ENCODE measurements at places on chromosomes 11 and 22.

- DNase-seq: no peak
These were observed 28.1 kb upstream of the SCARF2 start for GRCh38 chr22:20465759-20466077.

DNA sequence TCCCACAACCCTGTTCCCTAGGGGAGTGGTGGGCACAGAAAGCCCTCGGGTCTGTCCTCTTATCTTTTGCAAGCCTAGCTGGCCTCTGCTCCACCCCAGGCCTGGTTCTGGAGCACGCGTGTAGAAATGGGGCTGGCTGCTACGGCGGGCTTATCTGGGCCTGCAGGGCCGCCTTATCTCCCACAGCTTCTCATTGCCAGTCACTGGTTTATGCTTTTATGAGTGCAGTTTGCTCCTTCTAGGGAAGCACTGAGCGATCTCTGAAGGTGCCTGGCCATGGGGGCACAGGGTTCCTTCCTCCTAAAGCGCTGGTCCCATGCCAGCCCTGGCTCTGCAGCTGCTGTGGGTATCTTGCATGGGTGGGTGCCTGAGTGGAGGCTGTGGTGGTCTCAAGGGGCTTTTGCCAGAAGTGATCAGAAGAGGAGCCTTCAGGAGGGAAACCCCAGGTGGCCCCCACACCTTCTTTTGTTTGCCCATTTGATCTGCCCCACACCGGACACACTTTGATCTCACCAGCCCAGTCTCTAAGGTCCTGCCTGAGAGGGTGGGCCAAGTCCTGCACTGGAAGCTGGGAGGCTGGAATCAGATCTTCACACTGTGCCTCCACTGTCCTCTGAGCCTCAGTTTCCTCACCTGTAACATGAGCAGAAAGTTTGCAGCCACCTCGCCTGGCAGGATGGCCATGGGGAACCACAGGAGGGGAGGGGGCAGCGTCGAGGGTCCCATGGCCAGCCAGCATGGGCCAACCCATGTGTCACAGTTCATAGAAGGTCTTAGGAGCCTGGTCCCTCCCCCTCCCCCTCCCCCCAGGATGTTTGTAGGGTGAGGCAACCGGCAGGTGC lies 86.6 kb upstream of the FGF3 start:
- DNase-seq: no peak

DNA sequence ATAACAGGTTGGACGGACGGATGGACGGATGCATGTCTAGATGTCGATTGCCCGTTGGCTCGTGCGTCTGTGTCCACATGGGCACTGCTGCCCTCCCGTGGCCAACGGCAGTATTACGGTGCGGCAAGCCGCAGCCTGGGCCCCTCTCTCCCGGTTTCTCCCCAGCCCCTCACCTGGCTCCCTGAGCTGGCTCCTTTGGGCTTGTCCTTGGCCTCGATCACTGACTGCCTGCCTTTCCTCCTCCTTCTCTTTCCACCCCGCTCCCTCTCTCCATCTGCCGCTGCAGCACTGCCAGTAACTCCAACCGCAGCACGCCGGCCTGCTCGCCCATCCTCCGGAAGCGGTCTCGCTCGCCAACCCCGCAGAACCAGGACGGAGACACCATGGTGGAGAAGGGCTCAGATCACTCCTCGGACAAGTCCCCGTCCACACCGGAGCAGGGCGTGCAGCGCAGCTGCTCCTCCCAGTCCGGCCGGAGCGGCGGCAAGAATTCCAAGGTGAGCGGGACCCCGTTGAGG lies 77.3 kb downstream of the SCN3B start:
- DNase-seq: peak; percentile 54

GRCh38 chr11:15933886-15934625 lies 422.3 kb downstream of the SOX6 start:
- DNase-seq: no peak

DNA sequence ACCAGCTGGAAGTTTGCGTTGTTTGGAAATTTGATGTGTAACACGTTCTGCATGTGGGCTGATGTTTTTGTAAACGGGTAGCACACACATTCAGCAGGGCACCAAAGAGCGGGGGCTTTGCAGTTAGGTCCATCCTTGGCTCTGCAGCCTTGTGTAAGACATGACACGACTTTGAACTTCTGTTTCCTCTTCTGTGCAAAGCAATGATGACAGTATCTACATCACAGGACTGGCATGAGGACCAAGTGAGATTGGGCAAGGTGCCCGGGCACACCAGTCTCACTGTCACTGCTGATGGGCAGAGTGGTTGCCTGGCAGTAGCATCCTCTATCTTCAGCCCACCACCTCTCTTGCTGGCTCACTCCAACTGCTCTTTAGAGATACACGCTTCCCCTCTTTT lies 3.3 kb downstream of the TCN2 start:
- DNase-seq: no peak

DNA sequence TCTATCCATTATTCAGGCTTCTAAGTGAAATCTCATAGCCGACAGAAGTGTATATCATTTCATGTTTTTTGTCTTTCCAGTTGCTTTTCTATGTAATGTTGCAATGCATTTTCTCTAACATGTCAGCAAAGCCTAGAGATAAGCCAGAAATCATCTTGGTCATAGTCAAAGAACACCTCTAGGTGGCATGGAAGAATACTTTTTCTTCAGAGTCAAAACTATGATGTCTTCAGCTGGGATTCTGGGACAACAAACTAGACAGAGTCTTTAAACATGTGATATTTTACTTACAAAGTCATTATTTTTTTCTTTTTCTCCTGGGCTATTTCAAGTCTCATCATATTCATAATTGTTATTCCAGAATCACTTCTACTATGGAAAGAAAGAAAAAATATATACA lies 4.4 kb downstream of the GAS2 start:
- no peak for DNase-seq

DNA sequence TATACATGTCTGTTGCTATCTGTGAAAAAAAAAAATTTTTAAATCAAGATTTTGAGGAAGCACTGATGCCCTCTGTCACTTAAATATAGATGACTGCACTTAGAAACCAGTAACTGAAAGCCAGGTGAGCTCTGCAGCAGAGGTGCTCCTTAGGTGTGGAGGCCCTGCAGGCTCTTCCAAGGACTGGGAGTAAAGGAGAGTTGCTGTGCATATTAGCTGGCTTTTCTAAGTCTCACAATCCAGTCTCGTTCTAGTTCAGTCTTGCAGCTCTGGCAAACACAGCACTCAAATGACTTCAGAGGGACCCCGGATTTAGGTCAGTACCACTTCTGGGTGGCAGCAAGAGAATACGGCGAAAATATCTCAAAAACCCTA lies 61.0 kb downstream of the LARGE2 start:
- DNase-seq: no peak

- DNase-seq: no peak
These were observed 65.6 kb downstream of the ISX start for GRCh38 chr22:35131525-35132000.

DNA sequence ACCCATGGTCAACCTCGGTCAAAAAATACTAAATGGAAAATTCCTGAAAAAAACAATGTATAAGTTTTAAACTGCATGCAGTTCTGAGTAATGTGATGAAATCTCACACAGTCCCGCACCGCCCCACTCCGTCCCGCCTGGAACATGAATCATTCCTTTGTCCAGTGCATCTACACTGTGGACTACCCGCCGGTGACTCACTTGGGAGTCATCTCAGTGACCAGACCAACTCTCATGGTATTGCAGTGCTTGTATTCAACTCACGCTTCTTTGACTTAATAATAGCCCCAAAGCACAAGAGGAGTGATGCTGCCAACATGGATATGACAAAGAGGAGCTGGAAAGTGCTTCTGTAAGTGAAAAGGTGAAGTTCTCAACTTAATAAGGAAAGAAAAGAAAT lies 48.8 kb downstream of the ARHGAP32 start:
- no peak for DNase-seq

DNA sequence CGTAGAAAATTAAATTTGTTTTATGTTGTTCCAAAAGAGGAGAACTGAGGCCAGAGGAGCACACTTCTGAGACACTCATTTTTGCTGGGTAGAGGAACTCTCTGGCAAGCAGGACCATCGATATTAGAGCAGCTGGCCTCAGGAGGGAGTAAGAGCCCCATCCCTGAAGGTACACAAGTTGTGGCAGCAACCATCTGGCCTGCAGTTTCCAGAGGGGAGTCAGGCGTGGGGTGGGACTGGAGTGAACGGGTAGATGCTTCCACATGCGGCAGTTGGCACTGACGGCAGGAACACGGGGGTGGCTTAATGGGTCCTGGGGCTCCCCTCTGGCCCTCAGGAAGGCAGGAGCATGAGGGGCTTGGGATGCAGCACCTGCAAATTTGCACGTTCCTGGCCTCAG lies 13.2 kb upstream of the SSTR3 start:
- DNase-seq: peak; percentile 39

GRCh38 chr11:67057205-67057672 lies 592 bp downstream of the RHOD start:
- no peak for DNase-seq

GRCh38 chr11:122627745-122628144 lies 27.8 kb upstream of the UBASH3B start:
- DNase-seq: no peak

DNA sequence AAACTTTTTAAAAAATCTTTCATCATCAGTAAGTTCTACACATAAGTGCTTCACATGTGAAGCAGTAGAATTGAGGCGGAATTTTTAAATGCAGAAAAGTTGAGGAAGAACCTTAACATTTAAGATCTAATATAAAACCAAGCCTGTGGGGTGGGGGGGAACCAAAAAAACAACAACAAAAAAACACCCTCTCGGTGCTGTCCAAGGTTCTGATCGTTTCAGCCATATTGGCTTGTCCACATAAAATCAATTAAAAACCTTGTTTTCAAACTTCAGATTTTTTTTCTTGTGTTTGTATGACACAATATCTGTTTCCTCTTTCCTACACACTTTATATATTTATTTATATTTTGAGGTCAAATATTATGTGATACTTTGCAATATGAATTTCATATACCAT lies 130.0 kb downstream of the WNT7B start:
- DNase-seq: no peak

- no peak for DNase-seq
These were observed 8.0 kb downstream of the TIRAP start for GRCh38 chr11:126290887-126291286.

DNA sequence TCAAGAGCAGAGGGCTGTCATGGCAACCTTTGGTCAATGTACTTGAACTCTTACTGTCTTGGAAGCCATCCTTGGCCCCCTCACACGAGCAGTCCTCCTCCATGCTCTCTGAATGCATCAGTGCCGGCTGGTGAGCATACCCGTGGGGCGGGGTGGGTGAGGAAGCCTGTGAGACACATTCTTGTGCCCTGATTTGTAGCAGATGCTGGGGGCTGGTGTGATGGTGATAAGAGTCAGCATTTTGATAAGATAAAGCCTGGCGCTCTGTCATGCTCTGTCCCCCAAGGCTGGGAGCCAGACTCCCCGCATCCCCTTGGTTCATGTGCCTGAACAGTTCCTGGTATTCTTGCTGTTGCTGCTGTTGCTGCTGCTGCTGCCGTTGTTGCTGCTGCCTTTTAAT lies 20.5 kb upstream of the APOA1 start:
- no peak for DNase-seq

- no peak for DNase-seq
These were observed 171.1 kb downstream of the TENM4 start for GRCh38 chr11:79269611-79270307.

- peak; percentile 79 for DNase-seq
These were observed 104.0 kb downstream of the FAR1 start for GRCh38 chr11:13772223-13773046.

- no peak for DNase-seq
These were observed 52.0 kb upstream of the MMP13 start for GRCh38 chr11:103007521-103007920.

GRCh38 chr11:60084631-60085273 lies 3.7 kb upstream of the MS4A2 start:
- no peak for DNase-seq

GRCh38 chr22:29700900-29701154 lies 19.0 kb upstream of the CABP7 start:
- DNase-seq: no peak

- no peak for DNase-seq
These were observed 111.6 kb downstream of the RASSF10 start for GRCh38 chr11:13120691-13121090.

DNA sequence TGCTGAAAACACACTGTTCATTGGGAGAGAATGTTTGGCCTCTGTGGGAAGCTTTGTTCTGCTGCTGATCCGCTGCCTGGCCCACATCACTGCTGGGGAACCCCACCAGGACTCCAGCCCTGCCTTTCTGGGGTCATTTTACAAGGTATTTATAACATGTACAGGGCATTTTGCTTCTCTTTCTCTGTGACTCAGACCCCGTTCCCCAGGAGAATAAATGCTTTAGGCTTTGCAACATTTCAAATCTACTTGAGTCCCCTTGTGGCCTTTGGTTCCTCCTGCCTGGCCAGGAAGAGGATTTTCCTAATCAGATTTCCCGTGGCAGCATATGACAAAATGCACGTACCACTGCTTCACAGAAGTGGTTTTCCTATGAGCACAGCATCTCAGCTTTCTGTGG lies 43.0 kb downstream of the BTG4 start:
- no peak for DNase-seq

GRCh38 chr11:2701230-2701629 lies 1.4 kb upstream of the KCNQ1OT1 start:
- no peak for DNase-seq

DNA sequence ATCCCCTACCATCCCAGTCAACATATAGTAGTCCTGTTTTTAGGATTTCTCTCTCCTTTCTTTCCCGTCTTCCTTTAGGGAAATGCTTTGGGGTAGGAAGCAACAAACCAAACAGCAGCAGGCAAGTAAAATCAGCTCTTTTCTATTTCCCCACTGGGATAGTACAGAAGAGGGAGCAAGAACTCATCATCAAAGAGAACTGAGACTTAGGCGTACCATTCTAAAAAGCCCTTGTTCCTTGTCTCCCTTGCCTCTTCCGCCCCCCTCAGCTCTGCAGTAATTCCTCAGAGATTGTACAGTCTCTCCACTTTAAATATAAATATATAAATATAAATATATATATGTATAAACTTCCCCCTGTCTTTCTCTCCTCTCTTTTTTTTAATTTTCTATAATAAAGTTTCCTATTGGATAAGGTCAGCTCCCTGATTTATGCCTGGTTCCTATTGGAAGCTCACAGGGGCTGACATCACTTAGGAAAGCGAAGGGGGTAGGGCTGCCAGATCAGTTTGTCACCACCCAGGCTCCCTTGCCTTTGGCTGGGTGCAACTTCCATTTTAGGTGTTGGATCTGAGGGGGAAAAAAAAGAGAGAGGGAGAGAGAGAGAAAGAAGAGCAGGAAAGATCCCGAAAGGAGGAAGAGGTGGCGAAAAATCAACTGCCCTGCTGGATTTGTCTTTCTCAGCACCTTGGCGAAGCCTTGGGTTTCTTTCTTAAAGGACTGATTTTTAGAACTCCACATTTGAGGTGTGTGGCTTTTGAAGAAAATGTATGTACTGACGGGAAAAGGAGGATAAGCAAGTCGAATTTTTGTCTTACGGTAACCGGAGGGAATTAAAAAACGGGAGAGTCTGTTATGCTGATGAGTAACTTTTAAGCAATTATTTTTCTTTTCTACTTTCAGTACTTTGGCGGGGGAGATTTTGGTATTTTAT lies at the start of gene CTNND1:
CTNND1 (plus strand) TSS at position 502 of the 934 bp plus-strand sequence. CDS start 29,677 bp downstream, outside the sequence.
- DNase-seq: peak; percentile 10

DNA sequence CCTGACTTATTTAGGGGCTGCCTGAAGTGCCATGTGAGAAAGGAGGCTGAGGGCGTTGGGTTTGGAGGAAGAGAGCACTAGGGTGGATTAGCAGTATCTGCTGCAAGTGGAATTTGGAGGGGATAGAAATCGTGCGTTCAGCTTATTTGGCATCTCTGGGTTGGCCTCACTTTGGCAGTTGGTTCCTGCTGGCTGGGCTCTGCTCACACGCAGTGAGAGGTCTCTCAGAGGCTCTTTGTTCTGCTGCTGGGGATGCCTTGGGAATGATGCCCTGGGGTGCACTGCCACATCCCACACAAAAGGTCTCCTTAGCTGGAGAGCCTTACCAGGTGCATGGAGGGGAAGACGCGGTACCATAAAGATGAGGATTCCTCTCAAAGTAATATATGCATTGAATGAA lies 17.7 kb upstream of the MICAL2 start:
- no peak for DNase-seq
